Ecto neural progenitor cell (in vitro differentiated cells): ENCODE measurements at places on chromosomes 4 and X.
A peak's percentile ranks its signal among the peaks of the same experiment; 100 is the strongest.

DNA sequence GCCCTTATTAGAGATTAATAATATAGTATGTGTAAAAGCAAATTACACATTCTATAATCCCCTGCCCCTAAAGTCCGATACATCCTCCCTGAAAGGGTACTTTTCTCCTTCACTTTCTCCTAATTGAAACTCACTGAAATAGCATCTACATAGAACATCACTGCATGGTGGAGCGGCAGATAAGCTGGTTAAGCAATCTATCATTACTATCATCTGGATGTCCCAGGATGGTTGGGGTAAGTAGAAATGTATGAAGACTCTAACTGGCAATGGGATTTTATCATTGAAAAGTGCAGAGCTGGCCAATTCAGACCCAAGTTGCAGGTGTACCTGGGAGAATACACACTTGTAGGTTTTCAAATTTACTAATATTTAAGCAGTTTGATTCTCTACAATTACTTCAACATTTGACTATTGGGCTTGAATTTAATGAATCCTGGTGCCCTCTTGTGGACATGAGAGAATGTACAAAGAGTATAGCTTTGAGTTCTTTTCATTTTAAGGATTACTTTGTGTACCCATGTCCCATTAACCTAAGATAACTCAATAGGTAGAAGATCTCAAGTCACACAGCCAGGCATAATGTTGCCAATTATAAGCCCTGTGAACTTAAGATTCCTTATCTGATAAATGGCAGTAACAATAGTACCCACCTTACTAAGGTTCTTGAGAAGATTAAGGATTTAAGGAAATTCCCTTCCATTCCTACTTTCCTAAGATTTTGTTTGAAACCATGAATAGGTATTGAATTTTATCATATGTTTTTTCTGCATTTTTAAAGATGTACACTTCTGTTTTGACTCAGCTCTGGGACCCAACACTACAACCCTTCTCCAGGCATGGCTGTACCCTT lies 69.8 kb downstream of the SHROOM3 start:
- DNase-seq, result no peak

DNA sequence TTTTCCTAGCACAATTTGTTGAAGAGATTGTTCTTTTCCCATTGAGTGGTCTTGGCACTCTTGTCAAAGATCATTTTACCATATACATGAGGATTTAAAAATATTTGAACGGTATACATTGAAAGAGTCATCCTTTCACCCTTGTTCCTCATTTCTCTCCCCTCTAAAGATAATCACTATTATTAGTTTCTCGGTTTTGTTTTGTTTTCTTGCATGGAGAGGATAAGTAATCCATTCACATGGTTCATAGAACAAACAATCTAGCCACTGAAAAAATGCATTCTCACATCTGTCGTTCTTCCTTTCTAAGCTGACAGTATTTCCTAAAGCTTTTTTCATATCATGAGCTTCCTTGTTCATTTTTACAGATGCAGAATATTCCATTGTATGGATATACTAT lies 39.2 kb upstream of the MSMO1 start:
- DNase-seq, result no peak

GRCh38 chr4:68259191-68259590 lies 13.7 kb upstream of the TMPRSS11B start:
- no peak for DNase-seq

DNA sequence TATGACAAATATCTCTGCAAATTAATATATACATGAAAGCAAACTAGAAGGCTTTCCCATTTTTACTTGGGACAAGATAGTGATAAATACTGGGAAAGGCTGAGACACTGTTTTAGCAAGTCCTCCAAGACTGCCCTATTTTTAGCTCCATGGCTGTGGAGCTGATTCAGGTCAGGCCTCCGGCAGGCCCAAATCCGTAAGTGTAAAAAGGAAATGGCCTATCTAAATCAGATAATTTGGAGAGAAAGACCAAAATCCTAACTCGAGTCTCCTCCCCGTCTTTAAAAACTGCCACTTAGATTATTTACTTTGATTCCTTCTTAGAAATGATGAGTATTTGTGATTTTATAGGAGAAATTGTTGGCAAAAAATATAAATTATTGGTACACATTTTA lies 2.9 kb downstream of the OTUD4 start:
- DNase-seq, result no peak

DNA sequence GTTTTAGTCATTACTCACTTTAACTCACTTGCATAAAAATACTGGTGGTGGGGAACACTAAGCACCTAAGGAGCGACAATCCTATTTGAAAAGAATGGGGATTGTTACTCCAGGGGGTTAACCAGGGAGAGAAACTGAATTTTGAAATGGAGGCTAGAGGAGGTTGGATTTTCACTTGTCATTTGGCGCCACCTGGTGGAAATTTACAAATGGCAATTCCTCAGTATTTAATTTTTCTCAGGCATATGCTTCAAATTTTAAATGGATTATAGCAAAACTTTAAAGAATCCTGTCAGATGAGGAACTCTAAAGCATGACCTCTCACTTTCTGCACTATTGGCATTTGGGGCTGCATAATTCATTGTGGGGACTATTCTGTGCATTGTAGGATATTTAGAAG lies 2.7 kb upstream of the GEMIN8 start:
- no peak for DNase-seq

DNA sequence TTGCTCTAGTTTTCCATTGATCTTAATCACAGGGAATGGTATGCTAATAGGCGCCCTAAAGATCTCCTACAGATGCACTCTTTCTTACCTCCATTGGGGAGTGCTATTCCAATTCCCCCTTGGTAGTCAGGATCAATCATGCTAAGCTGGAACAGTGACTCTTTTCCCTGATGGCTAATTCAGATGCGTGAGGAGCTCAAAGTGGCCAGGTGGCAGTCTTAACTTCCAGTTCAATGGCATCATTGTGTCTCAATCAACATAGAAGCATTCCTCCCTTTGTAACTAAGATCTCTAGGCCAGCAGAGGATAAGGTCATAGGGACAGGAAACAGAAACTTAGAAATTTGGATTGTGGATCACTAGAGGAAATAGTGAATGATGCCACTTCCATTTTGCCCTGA lies 216.8 kb downstream of the GRID2 start:
- no peak for DNase-seq

DNA sequence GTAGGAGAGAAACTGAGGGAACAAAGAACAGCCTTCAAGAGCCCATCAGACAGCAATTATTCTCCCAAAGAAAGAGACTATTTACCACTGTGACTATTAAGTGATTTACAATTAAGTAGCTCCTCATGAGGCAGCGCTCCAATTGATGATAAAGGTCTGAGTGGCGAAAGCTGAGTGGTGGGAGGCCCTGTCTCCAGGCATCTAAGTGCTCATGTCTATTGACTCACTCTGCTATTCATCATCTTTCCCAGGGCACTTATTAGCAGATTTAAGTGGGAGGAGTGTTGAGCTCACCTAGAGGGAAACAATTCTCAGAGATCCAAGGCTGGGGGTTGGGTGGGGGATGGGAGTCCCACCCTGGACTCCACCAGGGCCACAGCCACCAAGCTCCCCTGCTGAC lies 23.3 kb downstream of the AMER1 start:
- DNase-seq, result no peak

DNA sequence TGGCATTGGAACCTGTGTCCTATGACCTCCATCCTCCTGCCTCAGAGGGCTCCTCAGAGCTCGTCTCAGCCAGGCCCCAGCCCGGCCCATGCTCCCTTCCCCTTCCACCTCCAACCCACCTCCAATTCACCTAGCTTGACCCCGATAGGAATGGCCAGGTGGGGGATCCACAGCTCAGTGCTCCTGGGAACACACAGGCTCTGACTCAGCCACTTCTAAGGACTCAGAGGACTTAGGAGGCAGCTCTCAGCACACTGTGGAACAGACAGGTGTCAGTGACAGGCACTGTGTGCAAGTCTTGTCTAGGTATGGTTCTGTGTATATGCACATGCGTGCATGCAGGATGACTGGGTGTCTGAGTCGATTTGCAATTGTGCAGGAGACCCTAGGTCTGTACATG lies 44.8 kb downstream of the PJA1 start:
- no peak for DNase-seq

DNA sequence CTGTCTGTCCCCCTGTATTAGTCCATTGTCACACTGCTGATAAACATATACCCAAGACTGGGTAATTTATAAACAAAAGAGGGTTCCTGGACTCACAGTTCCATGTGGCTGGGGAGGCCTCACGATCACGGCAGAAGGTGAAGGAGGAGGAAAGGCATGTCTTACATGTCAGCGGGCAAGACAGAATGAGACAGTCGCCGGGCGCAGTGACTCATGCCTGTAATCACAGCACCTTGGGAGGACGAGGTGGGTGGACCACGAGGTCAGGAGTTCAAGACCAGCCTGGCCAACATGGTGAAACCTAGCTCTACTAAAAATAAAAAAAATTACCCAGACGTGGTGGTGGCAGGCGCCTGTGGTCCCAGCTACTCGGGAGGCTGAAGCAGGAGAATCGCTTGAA lies 24.7 kb downstream of the IL3RA start:
- no peak for DNase-seq

DNA sequence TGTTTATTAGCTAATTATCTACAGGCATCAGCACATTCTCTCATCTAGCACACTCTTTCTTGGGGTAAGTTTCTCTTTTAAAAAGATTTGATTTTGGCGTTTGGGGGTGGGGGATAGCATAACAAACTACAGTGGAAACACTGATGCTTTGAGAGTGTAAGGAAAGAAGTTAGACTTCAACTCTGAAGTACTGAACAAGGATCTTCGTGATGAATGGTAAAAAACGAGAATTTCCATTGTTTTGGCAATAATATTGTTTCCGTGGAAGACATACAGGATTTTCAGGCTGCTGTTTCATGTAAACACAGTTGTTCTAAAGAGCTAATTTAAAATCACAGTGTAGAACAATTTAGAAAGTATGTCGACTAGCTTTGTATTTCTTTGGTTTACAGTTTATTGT lies 451 bp downstream of the LPAR4 start:
- DNase-seq, result no peak

DNA sequence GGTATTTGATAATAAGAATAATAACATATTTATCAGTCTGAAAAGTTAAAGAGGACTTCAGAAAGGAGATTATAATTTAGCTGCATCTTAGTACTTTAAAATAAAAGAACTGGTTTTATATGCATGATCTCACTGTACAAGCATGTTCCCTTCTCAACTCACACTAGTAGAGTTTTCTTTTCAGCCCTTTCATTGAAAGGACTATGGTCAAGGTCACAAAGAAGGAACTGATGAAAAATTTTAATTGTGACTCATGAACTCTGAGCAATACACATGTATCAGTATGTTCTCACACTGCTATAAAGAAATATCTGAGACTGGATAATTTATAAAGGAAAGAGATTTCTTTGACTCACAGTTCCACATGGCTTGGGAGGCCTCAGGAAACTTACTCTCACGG lies 73.7 kb upstream of the NDST4 start:
- no peak for DNase-seq

- no peak for DNase-seq
Measured at GRCh38 chr4:95265814-95266740, 282.7 kb downstream of the UNC5C start.

DNA sequence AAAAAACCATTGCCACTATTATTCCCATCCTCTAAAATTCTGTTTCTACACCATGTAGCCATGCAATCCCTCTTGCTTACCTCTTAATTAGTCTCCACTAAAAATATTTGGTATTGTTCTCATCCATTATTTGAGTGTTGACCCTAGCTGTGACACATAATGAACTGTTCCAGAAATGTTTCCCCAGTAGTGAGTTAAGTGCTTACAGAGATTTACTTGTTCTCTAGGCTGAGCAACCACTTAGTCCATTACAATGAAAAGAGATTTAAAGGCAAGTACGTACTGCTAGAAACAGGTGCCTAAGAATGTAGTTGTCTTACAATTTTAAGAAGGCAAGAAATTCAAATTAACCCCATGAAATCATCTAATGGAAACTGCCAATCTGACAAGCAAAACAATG lies 112.7 kb upstream of the PTPN13 start:
- DNase-seq, result no peak

GRCh38 chr4:5460106-5460801 lies 248.1 kb downstream of the EVC2 start:
- DNase-seq, result peak; percentile 71

DNA sequence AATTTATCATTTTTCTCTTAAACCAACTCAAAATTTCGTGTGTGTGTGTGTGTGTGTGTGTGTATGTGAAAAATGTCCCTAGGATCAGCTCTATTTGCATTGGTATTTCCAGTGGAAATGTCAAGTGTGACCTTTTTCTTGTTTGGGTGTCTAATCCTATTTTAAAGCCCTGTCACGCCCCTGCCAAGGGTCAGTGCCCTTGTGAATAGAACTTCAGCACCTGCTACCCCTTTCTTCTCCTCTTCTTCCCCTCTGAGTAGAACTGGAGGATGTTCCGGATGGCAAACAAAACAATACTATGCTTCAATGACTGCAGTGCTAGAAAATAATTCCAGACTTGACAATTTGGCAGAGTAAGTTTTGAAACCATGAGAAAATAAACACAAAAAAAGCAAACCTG lies 67.3 kb downstream of the SPRY1 start:
- DNase-seq, result peak; percentile 75

GRCh38 chrX:39377157-39377556 lies 575.9 kb downstream of the MID1IP1 start:
- DNase-seq, result no peak

DNA sequence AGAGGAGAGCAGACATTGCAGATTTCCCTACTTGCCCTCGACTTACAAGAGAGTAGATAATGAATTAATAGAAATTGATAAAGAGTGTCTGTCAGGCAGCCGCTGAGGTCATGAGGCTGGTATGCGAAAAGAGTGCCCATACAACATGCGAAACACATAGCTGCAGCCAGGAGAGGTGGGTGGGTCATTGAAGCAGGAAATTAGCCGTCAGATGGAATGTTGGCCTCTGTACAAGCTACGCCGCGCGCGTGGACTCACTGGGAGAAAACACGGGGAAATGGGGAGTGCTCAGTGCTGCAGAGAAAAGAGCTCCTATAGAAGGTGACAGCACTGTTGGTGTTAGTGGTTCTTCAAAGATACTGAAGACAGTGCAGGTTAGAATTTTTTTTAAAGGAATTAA lies 125.1 kb downstream of the RAPGEF2 start:
- peak; percentile 58 for DNase-seq

GRCh38 chr4:41598580-41598979 lies 60.6 kb downstream of the LIMCH1 start:
- DNase-seq, result no peak

GRCh38 chrX:79161655-79162054 lies 17.2 kb downstream of the GPR174 start:
- no peak for DNase-seq

- peak; percentile 72 for DNase-seq
Measured at GRCh38 chr4:110619463-110620247, 3.2 kb downstream of the PITX2 start.

DNA sequence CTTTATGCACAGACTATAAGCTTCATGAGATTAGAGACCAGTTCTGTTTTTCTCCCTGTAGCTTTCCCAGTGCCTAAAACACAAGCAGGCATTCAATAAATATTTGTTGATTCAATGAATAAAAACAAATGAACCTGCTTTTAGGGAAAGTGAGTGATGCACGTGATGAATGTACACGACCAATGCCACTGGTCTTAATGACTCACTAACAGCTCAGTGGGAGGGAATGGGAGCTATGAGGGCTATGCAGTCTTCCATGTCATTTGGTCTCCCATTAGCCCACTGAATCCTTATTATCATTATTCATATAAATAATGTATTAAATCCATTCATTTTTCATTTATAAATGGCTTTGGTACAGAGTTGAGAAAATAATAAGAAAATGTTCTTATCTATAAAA lies 247.4 kb downstream of the FBXO8 start:
- no peak for DNase-seq
